EH (cell line): ENCODE measurements at places on chromosomes 3 and 15.

- DNase-seq: no peak
Observed at GRCh38 chr15:85377986-85378385, 2.4 kb upstream of the AKAP13 start.

GRCh38 chr3:136750897-136751315 lies 1.3 kb downstream of the STAG1 start:
- peak; percentile 81 for DNase-seq

DNA sequence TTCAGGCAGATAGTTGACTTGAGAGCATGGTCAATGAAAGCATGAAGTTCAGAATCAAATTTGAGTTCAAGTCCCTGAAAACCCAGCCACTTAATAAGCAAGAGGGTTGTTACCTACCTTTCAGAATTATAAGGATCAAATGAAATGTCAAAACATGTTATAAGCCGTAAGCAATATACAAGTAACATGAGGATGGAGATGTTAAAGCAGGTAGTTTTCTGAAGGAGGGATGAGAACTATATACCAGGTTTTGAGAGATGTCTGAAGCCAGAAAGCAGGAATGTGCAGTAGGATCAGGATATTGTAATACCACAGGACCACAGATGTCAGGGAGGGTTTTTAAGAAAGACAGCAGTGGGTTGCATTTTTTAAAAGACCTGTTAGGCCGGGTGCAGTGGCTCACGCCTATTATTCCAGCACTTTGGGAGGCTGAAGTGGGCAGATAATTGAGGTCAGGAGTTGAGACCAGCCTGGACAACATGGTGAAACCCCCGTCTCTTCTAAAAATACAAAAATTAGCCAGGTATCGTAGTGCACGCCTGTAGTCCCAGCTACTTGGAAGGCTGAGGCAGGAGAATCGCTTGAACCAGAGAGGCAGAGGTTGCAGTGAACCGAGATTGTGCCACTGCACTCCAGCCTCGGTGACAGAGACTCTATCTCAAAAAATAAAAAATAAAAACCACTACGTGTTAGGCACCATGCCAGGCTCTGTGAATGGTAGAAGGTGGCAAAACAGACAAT lies 6.9 kb upstream of the EIF3J start:
- DNase-seq: no peak

- DNase-seq: peak; percentile 88
Observed at GRCh38 chr3:32249184-32249782, 10.8 kb downstream of the CMTM8 start.
